HCT116 (cell line): ENCODE measurements at places on chromosomes 12 and 14.

DNA sequence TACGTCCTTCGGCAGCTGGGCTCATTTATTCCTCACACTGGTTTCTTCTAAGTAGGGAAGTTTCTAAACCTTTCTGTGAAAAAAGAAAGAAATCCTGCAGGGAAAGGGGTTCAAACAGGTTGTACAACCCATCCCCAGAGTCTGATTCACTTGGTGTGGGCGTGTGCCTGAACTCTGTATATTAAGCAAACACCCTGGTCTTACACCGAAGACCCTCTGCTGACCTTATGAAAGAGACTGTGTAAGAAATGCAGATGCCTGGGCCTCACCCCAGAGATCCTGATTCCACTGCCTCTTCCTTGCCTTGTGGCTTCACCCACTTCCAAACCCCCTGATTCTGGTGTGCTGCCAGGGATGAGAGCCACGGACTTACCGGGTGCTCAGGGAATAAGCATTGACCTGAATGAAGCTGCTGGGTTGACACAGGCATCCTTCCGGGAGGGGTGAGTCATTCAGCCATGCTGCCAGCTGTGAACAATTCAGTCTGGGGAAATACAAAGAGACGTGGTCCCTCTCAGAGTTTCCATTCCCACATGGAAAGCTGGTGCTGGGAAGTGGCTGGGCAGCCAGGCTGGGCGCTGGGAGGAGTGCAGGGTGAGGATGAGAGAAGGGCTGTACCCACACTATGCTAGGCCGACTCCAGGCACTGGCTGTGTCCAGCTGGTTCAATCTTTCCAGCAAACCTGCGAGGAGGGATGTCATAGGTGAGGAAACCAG is 26.5 kb upstream of the ACTN1 start:
- peak; percentile 47 for DNase-seq

GRCh38 chr12:107027636-107028053 is 40.7 kb upstream of the MTERF2 start:
- peak; percentile 52 for DNase-seq

DNA sequence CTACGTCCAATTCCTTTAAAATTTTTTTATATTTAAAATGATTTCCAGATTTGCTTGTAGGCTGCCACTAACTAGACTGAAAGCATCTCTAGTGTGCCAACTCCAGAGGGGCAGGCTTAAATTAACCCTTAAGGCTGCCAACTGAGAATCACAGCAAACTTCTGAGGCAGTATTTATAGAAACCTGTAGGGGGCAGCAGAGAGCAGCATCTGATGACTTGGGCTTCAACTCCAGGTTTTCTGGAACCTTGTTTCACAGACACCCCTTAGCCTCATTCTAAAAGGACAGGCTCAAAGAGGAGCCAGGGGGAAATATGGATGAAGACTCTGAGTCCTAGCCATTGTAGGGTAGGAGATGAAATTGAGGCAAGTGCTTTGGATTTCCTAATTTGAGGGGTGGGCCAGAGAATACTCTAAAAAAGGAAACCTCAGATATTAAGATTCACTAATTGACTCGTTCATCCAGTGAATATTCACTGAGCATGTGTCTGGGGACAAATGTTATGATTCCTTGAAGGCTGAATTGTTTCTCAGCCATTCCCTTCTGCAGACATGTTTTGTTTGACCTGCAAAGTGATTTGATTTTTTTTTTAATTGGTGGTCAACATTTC is 63.3 kb upstream of the HSPB8 start:
- peak; percentile 41 for DNase-seq

DNA sequence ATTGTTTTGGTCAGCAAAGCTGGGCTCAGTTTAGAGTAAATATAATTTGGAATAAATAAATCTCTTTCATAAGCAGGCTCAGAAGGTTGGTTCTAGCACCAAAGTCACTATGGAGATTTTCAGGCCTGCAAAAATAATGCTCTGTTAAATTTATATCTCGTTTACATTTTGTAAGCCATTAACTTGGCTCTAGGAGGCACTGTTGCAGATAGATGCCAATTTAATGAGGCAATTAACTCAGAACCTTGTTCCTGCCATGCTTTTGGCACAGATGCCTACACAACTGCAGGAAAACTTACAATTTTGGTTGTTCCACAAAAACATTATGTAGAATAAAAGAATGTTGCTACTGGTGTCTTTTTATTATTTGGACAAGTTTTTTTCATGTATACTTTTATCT is 428.1 kb downstream of the FLRT2 start:
- no peak for DNase-seq

DNA sequence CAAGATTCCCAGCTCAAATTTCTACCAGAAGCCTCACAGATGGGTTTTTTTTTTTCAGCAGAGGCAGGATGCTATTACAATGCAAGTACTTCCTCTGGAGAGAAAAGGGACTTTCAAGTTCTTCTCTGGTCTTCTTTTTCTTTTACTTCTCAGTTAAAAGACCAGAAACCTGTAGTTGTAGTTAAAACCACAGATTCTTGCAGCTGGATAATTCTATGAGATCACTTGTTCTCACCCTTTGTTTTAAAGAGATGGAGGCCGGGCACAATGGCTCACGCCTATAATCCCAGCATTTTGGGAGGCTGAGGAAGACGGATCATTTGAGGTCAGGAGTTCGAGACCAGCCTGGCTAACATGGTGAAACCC is 47.6 kb upstream of the OVCH1 start:
- no peak for DNase-seq

GRCh38 chr12:83476695-83477690 is 790.3 kb downstream of the TMTC2 start:
- DNase-seq = no peak

- DNase-seq = no peak
These were observed 129.0 kb downstream of the AACS start for GRCh38 chr12:125194163-125194773.

DNA sequence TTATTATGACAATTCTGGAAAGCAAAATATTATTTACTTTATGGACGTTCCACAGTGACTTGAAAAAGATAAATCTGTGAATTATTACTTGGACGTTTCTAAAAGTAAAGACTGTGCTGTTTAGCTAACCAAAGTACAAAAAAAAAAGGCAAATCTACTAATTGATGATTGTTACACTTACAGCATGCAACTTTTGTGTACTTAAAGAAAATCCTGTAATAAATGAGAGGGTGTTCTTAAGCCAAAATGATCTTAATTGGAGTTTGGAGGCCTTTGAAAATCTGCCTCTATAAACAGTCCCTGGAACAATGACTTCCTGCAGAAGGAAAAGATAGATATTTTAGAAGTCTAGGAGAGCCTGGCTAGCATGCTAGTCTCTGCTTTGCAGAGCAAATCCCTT is 434.0 kb upstream of the SYT1 start:
- DNase-seq = no peak

GRCh38 chr12:58086006-58086405 is 144.6 kb downstream of the ATP23 start:
- DNase-seq = no peak

- DNase-seq = no peak
These were observed 14.9 kb downstream of the GIT2 start for GRCh38 chr12:109981311-109981710.

DNA sequence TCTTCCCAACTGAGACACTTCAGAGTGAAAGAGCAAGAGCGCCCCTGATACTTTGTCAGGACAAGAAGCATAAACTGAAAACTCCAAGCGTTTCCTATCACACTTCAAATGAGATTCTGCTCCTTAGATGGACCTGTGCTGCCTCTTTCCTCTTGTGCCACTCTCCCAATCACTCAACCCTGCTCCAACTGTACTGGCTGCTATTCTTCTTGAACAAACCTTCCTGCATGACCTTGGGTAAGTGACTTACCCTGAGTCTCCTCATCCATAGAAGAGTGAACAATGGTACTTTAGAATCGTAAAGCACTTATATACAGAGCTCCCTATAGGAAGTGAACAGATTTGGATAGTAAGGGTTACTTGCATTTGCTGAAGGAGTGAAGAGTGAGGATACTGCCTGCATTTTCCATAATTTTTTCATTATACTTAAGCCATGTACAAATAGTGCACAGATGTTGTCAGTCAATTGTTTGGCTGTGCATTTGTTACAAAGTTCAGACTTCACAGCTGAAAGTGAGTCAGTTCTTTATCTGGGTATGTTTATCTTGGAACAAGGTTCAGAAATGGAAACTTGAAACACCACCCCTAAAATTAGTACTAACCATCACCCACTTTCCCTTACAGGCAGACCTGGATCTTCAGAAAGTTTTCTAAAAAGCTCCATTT is 10.8 kb downstream of the MTERF2 start:
- DNase-seq = no peak

DNA sequence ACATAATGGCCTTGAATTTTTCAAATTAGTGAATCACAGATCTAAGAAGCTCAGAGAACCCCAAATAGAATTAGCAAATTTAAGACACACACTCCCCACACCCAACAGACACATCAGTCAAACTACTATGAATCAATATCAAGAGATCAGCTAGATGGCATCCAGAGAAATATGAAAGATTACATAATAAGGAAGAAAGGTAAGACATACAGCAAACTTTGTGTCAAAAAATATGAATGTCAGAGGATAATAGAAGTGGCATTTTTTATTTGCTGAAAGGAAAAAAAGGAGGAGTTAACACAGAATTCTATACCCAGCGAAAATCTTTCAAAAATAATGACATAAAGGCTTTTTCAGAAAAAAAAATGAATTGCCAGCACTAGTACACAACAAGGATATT is 110.5 kb upstream of the COCH start:
- DNase-seq = no peak
